ENCODE measurements at places on chromosomes 1 and 21. TPM values are rescaled to one million over a fixed set of nuclear protein-coding genes. Genes with fewer than 3 reads are reported as not detected.
A peak's percentile ranks its signal among the peaks of the same experiment; 100 is the strongest.

The CRYAA gene
- not detected for total RNA-seq

DNA sequence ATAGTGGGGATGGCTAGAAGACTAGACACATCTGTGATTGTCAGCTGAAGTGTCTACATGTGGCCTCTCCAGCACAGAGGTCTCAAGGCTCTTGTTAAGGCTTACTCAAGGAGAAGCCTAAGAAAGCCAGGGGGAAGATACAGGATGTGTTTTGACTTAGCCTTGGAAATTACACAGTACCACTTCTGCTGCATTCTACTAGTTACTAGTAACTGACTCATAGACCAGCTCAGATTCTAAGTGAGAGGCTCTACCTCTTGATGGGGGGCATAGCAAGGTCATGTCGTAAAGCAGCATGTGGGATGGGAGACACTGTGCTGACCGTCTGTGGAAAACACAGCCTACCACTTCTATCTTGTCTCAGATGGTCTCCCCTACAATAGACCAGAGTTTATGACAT lies 99.5 kb downstream of the UBE2U start:
- no peak overlapping the region for H3K4me3 ChIP-seq
- no peaks in the 10 kb centered on the region for H3K4me1 ChIP-seq
- DNase-seq = no peak
- no peak overlapping the region for H3K27ac ChIP-seq
- no peaks in the 10 kb centered on the region for H3K27me3 ChIP-seq

- peak overlapping the region; percentile 51 for H3K4me3 ChIP-seq
- H3K27ac ChIP-seq = no peak overlapping the region
- DNase-seq = no peak
- peaks cover 12% of the 10 kb centered on the region for H3K27me3 ChIP-seq
These were observed 32.7 kb downstream of the TTC39A start for GRCh38 chr1:51297401-51298321.

- H3K4me1 ChIP-seq = peaks cover 9% of the 10 kb centered on the region
- no peaks in the 10 kb centered on the region for H3K36me3 ChIP-seq
- peaks cover 6% of the 10 kb centered on the region for H3K27me3 ChIP-seq
- no peak overlapping the region for H3K27ac ChIP-seq
These were observed 70.4 kb upstream of the SSBP3 start for GRCh38 chr1:54476530-54477109.

Measured in esophagus muscularis mucosa (tissue), 4 donors.